ENCODE measurements at places on chromosomes 5 and 9.
A peak's percentile ranks its signal among the peaks of the same experiment; 100 is the strongest.

GRCh38 chr5:80516826-80517225, 28.9 kb downstream of the FAM151B start:
- H3K36me3 ChIP-seq = peaks cover 1% of the 10 kb centered on the region
- no peaks in the 10 kb centered on the region for H3K4me1 ChIP-seq
- no peak overlapping the region for H3K4me3 ChIP-seq
- no peak overlapping the region for H3K27ac ChIP-seq
- no peak for DNase-seq

- no peak overlapping the region for H3K4me3 ChIP-seq
- H3K27ac ChIP-seq = no peak overlapping the region
- no peaks in the 10 kb centered on the region for H3K36me3 ChIP-seq
- no peak for DNase-seq
- no peaks in the 10 kb centered on the region for H3K27me3 ChIP-seq
- no peaks in the 10 kb centered on the region for H3K4me1 ChIP-seq
Measured at GRCh38 chr9:79883073-79883645, 311.4 kb downstream of the TLE4 start.

DNA sequence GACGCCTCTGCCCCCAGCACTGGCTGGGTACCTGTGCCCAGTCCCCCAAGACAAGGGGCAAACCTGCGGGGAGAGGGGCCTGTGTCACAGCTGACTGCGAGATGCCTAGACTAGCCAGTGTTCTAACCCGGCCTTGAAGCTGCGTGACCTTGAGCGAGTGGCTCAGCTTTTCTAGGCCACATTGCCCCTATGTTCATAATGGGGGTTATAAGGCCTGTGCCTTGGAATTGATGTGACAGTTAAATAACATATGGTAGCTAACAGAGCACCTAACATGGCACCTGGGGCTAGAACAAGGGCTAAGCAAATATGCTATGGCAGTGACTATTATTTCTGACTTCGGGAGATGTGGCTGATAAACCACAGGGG, 22.8 kb upstream of the COL27A1 start:
- peaks cover 44% of the 10 kb centered on the region for H3K27me3 ChIP-seq
- no peak for DNase-seq
- H3K4me1 ChIP-seq = no peaks in the 10 kb centered on the region
- no peaks in the 10 kb centered on the region for H3K36me3 ChIP-seq
- H3K4me3 ChIP-seq = no peak overlapping the region
- no peak overlapping the region for H3K27ac ChIP-seq

GRCh38 chr5:149380466-149381121, 1.5 kb upstream of the IL17B start:
- H3K27ac ChIP-seq = no peak overlapping the region
- no peak for DNase-seq
- no peak overlapping the region for H3K4me3 ChIP-seq
- peaks cover 16% of the 10 kb centered on the region for H3K4me1 ChIP-seq
- no peaks in the 10 kb centered on the region for H3K36me3 ChIP-seq

- H3K27ac ChIP-seq = no peak overlapping the region
- peaks cover 7% of the 10 kb centered on the region for H3K4me1 ChIP-seq
- no peaks in the 10 kb centered on the region for H3K36me3 ChIP-seq
- H3K27me3 ChIP-seq = peaks cover 3% of the 10 kb centered on the region
- H3K4me3 ChIP-seq = peak overlapping the region; percentile 93
- DNase-seq = no peak
Measured at GRCh38 chr9:98795970-98796363, 388 bp downstream of the ANKS6 start.

DNA sequence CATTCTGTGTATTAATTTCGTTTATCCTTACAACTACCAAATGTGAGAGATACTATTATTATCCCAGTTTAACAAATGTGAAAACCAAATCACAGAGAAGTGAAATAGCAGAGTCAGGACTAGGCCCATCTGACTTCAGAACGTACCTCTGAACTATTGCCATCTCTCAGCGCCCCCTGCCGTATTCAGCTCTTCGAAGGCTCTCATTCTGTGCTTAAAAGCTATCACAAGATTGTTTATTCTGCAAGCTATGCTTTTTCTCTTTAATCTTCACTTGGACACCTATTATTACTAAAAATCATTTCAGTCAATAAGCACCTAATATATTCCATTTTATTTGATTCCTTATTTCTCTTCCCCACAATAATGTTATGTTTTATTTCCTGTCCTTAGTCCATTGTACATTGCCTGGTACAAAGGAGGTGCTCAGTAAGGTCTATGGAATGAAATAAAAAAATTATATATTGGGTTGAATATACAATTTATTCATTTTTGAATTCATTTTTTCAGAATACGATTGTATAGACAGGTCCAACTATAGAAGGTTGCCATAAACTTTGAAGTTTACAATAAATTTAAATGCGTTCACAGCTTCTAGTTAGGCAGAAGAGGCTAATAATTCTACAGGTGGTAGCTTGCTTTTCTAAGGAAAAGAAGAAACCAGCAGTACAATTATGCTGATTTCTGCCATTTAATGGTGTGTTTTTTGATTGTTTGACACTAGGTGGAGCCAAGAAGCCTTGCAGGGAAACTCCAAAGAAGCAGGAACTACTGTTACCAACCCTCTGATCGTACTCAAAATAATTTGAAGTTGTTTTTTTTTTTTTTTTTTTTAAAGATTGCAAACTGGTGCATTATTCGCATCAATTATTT, 202.2 kb upstream of the DMRTA1 start:
- DNase-seq = no peak
- no peak overlapping the region for H3K27ac ChIP-seq
- H3K4me1 ChIP-seq = no peaks in the 10 kb centered on the region
- H3K4me3 ChIP-seq = no peak overlapping the region
- H3K27me3 ChIP-seq = no peaks in the 10 kb centered on the region
- no peaks in the 10 kb centered on the region for H3K36me3 ChIP-seq

DNA sequence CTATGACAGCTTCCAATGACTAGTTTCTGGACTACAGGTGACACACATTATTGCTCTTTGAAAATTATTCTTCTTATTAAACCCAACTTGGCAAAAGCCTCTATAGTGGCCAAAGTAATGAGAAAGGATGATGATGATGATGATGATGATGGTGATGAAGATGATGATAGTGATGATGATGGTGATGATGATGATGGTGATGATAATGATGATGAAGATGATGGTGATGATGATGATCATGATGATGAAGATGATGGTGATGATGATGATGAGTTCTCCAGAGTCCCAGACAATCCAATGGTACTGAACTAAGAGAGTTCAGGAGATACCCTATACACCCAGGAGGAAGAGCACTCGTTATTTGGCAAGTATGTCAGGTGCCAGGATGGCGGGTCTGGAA, 739.4 kb downstream of the IRX1 start:
- peaks cover 5% of the 10 kb centered on the region for H3K4me1 ChIP-seq
- H3K27me3 ChIP-seq = no peaks in the 10 kb centered on the region
- no peak overlapping the region for H3K4me3 ChIP-seq
- H3K27ac ChIP-seq = no peak overlapping the region
- no peaks in the 10 kb centered on the region for H3K36me3 ChIP-seq

- H3K27me3 ChIP-seq = no peaks in the 10 kb centered on the region
- no peak for DNase-seq
- no peak overlapping the region for H3K4me3 ChIP-seq
Measured at GRCh38 chr5:85684351-85684750, 933.4 kb upstream of the COX7C start.

DNA sequence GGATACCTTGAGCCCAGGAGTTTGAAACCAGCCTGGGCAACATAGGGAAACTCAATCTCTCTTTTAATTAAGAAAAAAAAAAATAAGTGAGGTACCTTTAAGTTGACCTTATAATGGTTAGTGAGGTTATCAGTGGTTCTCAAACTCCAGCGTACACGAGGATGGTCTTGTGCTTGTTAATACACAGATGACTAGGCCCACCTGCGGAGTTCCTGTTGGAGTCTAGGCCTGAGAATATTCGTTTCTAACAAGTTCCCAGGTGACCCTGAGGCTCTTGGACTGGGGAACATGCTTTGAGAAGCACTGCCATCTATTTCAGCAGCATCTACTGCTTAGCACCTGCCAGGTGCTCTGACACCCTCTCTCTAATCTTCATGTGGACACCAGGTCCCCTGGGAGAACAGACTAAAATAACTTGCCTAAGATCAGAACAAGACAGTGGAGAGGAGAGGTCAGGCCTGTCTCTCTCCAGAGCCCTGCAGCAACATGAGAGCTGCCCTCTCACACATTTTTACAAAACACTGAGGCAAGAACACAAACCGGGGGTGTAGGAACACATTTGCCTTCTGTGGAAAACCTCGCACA, 24.6 kb downstream of the TLE1 start:
- no peaks in the 10 kb centered on the region for H3K27me3 ChIP-seq
- H3K36me3 ChIP-seq = peaks cover 3% of the 10 kb centered on the region
- H3K4me3 ChIP-seq = no peak overlapping the region
- DNase-seq = no peak
- H3K27ac ChIP-seq = peak overlapping the region; percentile 89
- peaks cover 42% of the 10 kb centered on the region for H3K4me1 ChIP-seq

GRCh38 chr9:91376239-91376638, 14.5 kb upstream of the AUH start:
- no peaks in the 10 kb centered on the region for H3K36me3 ChIP-seq
- H3K27me3 ChIP-seq = peaks cover 11% of the 10 kb centered on the region
- no peak for DNase-seq
- H3K27ac ChIP-seq = no peak overlapping the region
- H3K4me1 ChIP-seq = no peaks in the 10 kb centered on the region
- no peak overlapping the region for H3K4me3 ChIP-seq

DNA sequence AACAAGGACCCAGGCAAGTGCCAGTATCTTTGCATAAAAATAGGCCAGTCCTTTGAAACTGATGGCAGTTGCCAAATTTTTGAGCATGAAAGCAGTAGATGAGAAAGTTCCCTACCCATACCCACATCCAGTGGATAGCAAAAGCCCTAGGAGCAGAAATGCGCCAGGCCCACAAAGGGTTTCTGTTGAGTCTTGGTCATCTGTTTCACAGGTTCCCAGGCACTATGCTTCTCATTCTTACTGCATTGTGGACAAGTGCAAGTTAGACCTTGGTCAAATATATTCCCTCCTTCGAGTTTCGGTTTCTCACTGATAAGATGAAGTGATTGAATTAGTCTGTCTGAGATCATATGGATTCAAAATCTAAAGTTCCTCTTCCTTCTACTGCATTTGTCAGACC, 152.3 kb downstream of the NR3C1 start:
- H3K27me3 ChIP-seq = no peaks in the 10 kb centered on the region
- H3K36me3 ChIP-seq = no peaks in the 10 kb centered on the region

DNA sequence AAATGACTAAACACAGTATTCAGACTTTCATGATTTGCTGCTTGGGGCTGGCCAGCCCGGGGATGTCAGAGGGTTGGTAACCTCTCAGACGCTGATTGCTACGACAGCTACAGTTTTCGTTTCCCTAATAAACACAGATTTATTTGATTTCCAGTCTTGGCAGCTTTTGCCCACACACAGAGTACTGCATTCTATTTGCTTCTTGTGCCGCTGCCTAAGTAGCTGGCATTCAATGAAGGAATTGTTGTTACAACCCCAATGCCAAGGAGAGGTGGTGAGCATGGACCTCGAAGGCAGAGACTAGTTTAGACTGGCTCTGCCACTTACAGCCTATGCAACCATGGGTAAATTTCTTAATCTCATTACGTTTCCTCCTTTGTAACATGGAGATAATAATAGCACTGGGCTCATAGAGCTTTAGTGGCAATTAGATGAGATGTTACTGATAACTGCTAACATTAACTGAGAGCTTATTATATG, 247.1 kb upstream of the PANK3 start:
- DNase-seq = no peak
- H3K27ac ChIP-seq = no peak overlapping the region
- H3K36me3 ChIP-seq = no peaks in the 10 kb centered on the region
- H3K27me3 ChIP-seq = no peaks in the 10 kb centered on the region

- no peaks in the 10 kb centered on the region for H3K27me3 ChIP-seq
- no peak overlapping the region for H3K4me3 ChIP-seq
- no peaks in the 10 kb centered on the region for H3K4me1 ChIP-seq
Measured at GRCh38 chr9:89422151-89422975, 75.5 kb downstream of the SEMA4D start.

- no peaks in the 10 kb centered on the region for H3K36me3 ChIP-seq
- DNase-seq = no peak
- H3K4me3 ChIP-seq = no peak overlapping the region
- no peak overlapping the region for H3K27ac ChIP-seq
- H3K27me3 ChIP-seq = no peaks in the 10 kb centered on the region
- no peaks in the 10 kb centered on the region for H3K4me1 ChIP-seq
Measured at GRCh38 chr5:66697796-66698564, 101.8 kb downstream of the MAST4 start.

DNA sequence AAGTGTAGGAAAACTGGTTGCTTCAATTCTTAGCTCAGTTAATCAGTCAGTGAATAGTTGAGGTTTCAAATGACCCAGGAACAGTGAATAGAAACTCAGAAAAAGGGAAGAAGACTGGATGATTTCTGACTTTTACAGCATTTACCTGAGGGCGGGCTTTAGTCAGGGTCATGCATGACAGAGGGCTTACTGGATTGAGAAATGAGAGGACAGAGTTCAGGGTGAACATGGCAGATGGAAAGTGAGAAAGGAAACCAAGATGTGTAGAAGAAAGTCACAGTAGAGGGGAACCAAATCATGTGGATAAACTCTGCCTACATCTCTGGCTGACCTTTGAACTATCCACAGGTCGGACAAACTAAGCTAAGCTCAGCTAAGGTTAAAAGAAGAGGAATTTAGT, 596.0 kb downstream of the SEMA5A start:
- H3K27me3 ChIP-seq = peaks cover 3% of the 10 kb centered on the region
- no peaks in the 10 kb centered on the region for H3K36me3 ChIP-seq
- H3K4me3 ChIP-seq = no peak overlapping the region
- DNase-seq = no peak

DNA sequence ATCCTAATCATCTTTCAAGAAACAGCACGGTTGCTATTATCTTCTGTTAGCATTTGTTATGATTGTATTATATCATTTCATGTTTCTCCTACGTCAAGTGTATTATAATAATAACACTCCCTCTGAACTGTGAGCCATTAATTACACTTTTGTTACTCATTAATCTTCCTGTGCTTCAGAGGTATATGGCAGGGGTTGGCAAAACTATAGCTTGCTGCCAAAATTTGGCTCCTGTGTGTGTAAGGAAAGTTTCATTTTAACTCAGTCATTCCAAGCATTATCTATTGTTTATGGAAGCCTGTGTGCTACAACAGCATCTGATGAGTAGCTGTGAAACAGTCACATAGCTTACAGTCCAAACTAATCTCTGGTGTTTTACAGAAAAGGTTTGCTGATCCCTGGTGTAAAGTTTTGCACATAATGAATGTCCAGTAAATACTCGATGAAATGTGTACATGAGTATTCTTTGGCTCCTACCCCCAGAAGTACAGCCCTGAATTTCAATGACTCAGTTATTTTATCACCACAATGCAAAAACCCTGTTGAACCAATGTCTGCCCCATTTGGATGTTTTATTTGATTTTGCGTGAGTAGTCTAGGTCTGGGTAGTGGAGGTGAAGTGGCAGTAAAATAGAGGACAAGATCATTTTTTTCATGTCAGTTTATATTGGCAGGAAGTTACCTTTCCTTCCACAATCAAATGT, 648.2 kb downstream of the MAT2B start:
- no peak overlapping the region for H3K4me3 ChIP-seq
- no peaks in the 10 kb centered on the region for H3K36me3 ChIP-seq
- no peak overlapping the region for H3K27ac ChIP-seq

GRCh38 chr9:135023088-135023785, 64.2 kb upstream of the OLFM1 start:
- no peaks in the 10 kb centered on the region for H3K36me3 ChIP-seq
- H3K27me3 ChIP-seq = no peaks in the 10 kb centered on the region
- H3K4me1 ChIP-seq = no peaks in the 10 kb centered on the region
- no peak overlapping the region for H3K4me3 ChIP-seq
- H3K27ac ChIP-seq = no peak overlapping the region
